ENCODE measurements at places on chromosomes 7 and 10.

GRCh38 chr10:75648351-75648750 lies 216.9 kb downstream of the LRMDA start:
- DNase-seq, result no peak

DNA sequence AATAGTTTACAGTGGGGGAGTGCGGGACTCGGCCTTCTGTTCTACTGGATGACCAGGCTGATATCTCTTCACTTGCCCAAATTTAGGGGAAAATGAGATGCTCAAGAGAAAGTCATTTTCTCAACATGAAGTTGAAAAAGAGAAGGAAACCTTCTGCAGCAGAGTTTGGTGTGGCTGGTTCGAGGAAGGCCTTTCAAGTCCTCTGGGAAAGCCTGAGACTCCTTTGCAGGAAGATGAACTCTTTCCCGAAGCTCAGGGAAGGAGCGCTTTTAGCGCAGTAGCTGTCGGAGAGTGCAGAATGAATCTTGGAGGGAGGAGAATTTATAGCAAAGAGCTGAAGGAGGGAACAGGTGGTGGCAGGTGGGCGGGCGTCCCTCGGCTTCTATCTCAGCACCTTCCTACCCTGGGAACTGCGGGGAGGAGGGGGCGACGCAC lies at the start of gene ATOH7:
Gene ATOH7 (minus strand): TSS at position 297 of the 435 bp plus-strand sequence. CDS start 436 bp downstream, outside the sequence.
- DNase-seq, result no peak

DNA sequence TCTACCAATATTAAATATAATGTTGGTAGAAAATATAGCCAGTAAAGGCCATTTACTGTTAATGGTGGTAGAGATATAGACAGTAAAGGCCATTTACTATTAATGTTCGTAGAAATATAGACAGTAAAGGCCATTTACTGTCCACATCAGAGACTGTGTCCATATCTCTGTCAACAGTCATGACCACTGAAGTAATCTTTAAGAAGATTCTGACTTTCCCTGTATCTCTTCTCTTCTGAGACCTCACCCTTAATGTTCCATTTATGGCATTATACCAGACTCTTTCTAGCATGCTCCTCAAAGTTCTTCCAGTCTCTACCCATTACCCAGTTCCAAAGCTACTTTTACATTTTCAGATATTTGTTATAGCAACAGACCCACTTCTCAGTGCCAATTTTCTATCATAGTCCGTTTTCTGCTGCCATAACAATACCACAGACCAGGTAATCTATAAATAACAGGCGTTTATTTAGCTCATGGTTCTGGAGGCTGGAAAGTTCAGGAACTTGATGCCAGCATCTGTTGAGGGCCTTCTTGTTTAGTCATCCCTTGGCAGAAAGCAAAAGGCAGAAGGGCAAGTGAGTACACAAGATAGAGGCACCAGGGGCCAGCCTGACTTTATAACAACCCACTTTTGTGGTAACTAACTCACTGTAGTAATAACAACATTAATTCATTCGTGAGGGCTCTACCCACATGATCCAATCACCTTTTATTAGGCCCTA lies 7.9 kb upstream of the NUDCD3 start:
- no peak for DNase-seq

GRCh38 chr7:148095066-148095465 lies 495.5 kb upstream of the C7orf33 start:
- DNase-seq, result no peak

DNA sequence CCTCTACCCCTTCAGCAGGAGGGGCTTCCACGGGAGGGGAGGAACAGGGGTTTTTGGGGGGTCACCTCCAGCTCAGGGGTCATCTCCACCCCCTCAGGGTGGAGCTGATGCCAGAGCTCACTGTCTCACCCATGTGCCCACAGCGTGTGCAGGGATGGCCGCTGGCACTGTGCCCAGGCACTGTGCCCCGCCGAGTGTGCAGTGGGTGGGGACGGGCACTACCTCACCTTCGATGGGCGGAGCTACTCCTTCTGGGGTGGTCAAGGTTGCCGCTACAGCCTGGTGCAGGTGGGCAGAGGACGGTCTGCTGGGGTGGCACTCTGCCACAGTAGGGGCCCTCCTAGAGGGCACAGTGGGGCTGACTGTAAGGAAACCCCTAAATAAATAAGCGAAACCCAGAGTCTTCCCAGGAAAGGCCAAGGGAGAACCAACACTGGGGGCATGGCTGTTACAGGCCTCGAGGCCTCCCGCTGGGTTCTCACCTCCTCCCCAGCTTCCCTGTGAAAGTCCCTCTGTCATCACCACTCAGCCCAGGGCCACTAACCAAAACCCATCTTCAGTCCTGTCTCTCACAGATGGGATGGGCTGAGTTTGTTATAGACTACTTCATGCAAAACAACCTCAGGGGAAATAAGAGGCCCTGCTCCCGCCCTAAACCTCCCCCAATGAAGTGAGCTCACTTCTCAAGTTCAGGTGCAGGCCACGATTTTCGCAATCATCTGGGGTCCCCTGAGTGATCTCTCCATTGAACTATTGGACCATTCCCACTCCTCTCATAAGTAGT lies 7.4 kb upstream of the ZNF467 start:
- DNase-seq, result no peak

DNA sequence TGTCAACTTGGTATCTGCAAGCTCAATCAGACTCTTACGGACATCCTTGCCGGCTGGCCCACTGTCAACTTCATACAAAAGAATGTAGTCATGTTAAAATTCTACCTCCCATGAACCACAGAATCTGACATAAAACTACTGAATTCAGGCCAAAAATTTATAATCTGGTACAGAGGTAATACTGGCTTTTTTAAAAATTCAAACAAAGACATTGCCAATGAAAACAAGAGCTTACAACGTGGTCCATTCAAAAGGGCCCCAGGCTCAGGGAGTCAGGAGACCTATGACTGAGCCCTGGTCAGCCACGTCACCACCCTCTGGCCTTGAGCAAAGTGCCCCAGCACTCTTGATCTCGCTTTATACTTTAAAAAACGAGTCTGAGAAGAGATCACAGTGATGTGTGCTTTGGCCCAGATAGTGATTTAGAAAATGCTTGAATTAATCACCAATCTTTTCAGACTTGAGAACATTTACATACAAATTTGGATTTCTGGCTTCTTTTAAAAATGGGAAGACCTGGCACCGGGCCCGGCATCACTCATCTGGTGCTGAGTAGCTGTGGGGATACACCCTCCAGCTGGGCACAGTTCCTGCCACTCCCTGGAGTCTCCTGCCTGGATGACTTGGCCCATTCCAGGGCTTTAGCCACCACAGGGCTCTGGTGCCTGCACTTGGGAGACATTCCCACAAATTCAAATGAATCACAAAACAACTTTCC lies 94.1 kb downstream of the PIP4K2A start:
- peak; percentile 98 for DNase-seq

- DNase-seq, result no peak
These were observed 66.4 kb upstream of the JAZF1 start for GRCh38 chr7:28246921-28247461.

DNA sequence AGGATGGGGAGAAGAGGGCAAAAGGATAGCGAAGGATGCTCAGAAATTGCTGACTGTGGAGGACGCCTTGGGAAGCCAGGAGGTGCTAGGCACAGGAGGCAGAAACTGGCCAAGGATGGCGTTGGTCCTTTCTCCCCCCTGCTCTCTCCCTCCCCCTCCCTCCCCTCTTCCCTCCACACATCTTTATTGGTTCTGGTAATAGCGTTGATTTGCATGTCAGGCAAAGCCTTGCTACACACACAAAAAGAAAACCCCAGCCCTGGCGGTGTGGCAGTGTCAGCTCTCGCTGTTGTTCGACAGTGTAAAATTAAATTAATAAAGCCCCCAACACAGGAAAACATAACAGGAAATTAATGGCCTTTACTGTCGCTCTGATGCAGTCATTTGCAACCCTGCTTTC lies 47.2 kb downstream of the PAX2 start:
- DNase-seq, result no peak

DNA sequence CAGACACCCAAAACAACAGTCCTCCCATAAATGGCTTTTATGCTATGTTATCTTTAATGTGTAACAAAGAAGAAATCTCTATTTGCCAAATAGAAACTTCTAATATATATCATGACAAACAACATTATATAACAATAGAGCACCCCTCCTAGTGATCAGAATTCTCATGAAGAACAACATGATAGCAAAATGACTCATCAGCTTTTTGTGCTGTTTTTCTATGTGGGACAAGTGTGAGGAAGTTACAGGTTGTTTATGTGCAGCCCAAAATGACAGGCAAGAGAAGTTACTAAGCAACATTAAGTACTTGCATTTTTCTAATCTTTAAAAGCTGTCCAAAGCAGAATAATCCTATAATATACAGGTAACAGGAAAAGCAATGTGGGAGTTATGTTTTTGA lies 7.7 kb downstream of the DGKB start:
- no peak for DNase-seq

GRCh38 chr7:12661581-12661980 lies 25.9 kb upstream of the ARL4A start:
- DNase-seq, result no peak

DNA sequence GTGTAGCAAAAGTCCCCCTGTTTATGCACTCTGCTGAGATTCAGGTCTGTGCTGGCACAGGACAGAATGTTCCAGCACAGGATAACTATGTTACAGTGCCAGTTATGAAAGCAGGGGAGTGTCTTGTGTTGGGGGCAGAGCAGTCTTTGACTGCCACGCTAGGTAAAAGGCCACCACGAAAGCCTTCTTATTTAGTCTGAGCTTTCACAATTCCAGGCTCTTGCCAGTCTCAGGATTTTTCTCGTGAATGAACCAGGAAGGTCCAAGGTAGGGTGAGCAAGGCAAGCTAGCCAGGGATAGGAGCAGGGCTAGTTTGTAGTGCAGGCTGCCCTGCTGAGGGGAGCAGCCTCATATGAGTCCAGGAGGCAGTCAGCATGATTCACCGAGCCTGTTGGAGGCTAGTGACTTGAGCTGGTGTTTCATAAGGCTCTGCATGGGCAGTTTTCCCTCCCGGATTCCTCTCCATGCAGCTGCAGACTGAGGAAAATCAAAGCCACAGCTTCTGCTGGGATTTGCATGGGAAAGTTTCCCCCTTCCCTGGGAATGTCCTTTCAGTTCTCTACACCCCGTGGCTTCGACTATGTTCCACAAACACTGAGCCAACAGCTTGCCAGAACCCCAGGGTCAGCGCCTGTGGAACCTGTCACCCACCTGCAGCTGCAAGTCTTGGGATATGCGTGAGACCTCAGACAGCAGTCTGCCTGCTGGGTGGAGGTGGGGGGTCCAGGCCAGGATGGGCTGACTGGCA lies 112.3 kb downstream of the JCAD start:
- DNase-seq, result peak; percentile 85

GRCh38 chr10:88289342-88289741 lies 293.8 kb downstream of the RNLS start:
- DNase-seq, result peak; percentile 1

GRCh38 chr10:101110856-101111523 lies 20.1 kb upstream of the TLX1 start:
- DNase-seq, result no peak

DNA sequence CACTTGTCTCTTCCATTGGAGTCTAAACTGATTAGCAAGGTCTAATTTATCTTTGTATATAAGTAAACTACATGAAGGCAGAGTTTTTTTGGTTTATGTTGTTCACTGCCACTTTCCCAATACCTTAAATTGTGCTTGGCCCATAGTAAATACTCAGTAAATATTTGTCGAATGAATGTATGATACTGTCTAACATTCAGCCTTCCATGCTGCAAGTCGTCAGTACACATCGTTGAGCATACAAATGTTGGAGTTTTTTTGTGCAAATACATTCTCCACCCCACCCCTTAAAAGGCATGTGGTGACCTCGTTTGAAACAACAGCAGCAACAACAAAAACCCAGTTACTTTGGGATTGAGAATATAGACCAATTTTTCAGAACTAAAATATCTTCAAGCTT lies 17.4 kb upstream of the IGF2BP3 start:
- no peak for DNase-seq

- no peak for DNase-seq
These were observed 17.6 kb downstream of the SEC24C start for GRCh38 chr10:73761781-73762180.

DNA sequence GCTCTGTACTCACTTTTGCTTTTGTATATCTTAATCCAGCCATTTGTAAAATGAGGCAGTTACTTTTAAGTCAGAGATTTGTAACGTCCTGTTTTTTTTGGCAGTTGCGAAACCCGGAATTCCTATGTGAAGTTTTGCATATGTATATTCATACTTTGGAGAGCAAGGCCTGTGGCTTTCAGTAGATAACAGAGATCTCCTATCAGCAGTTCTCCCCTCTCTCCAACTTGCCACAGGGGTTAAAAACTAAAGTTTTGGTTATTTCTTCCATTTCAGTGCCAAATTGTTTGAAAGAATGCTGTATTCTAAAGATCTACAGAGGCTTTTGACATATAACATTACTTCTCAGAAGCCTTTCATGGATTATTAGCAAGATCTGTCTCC lies 102.4 kb downstream of the EXOC4 start:
- DNase-seq, result peak; percentile 84
